CD4-positive, alpha-beta T cell treated with Interleukin-15 for 4 hours (primary cell): ENCODE measurements at places on chromosomes 16 and 17.

GRCh38 chr16:23485841-23486240 lies 24.5 kb downstream of the GGA2 start:
- no peak for DNase-seq

- DNase-seq: no peak
Observed at GRCh38 chr17:6569370-6570285, 13.3 kb upstream of the PITPNM3 start.

DNA sequence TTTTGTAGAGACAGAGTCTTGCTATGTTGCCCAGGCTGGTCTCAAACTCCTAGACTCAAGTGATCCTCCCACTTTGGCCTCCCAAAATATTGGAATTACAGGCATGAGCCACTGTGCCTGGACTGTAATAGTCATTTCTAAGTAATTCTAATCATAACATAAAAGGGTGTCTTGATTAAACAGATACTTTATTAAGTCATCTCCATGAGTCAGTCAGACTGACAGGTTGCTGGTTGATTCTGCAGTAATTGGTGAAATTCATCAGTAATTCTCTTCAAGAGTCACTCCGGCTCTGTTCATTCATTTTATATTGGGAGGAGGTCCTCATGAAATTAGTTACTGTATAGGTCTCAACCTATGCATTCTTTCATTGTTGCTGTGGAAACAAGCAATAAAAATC lies 85.6 kb downstream of the SPECC1 start:
- no peak for DNase-seq

- DNase-seq: no peak
Observed at GRCh38 chr16:50705436-50706110, 12.2 kb downstream of the NOD2 start.

- DNase-seq: no peak
Observed at GRCh38 chr17:48027322-48027981, 10.1 kb downstream of the COPZ2 start.

DNA sequence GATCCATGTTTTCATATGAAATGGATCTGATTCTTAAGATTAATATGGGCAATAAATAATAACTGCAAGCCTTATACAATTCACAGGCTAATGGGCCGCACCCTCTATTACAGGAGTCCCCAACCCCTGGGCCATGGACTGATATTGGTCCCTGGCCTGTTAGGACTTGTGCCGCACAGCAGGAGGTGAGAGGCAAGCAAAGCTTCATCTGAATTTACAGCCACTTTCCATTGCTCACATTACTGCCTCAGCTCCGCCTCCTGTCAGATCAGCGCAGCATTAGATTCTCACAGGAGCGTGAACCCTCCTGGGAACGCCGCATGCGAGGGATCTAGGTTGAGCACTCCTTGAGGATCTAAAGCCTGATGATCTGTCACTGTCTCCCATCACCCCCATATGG lies 26.8 kb downstream of the METTL16 start:
- DNase-seq: no peak

GRCh38 chr16:6091021-6091420 lies 993.4 kb upstream of the EEF2KMT start:
- no peak for DNase-seq

DNA sequence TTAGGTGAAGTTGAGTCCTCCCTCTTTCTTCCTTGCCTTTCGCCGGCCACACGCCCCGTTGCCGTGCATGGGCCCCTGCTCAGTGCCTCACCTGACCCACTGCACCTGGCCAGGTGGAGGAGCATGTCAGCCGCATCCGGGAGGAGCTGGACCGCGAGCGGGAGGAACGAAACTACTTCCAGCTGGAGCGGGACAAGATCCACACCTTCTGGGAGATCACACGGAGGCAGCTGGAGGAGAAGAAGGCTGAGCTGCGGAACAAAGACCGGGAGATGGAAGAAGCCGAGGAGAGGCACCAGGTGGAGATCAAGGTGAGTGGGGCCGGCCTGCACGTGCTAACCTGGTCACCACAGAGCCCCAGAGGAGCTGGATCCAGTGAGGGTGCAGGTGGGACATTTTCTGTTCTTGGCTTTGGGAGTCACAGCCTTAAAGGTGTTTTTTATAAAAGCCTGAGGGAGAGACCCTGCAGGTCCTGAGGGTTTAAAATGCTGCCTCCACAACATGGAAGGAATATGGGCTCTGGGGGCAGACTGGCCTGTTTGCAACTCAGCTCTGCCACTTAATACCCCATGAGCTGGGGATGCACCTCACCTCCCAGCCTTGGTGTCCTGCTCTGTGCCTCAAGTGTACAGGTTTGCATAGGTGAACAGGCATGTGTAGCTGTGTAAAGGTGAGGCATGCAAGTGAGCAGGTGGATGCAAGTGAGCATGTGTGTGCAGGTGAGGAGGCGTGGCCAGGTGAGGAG lies 12.1 kb upstream of the DBNDD1 start:
- no peak for DNase-seq

GRCh38 chr17:39738983-39739884 lies 1.5 kb downstream of the GRB7 start:
- no peak for DNase-seq

DNA sequence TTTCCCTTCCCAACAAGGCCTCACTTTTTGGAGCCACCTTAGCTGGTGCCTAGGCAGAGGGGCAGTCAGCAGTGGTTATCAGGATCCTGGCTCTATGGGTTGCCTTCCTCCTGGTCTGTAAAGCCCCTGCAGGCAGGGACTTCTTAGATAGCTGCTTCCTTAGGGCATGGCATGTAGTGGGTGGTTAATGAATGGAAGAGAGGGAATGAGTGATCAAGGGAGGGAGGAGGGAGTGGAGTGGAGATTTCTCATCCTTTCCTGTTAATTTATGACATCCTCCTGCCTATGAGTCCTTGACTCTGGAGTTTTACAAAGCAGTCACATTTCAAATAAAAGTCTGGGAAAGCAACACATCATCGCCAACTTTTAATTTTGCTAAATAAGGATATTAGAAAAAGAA lies 40.7 kb downstream of the SNX20 start:
- no peak for DNase-seq

DNA sequence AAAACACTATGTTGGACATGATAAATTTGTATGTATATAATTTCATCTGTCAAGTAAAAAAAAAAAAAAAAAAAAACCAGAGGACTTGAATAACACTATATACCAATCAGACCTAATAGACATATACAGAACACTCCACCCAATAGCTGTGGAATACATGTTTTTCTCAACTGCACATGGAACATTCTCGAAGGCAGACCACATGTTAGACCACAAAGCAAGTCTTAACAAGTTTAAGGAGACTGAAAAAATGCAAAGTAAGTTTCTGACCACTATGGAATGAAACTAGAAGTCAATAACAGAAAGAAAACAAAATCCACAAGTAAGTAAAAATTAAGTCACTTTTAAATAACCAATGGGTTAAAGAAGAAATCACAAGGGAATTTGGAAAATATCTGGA lies 8.4 kb upstream of the CNTNAP4 start:
- DNase-seq: no peak

DNA sequence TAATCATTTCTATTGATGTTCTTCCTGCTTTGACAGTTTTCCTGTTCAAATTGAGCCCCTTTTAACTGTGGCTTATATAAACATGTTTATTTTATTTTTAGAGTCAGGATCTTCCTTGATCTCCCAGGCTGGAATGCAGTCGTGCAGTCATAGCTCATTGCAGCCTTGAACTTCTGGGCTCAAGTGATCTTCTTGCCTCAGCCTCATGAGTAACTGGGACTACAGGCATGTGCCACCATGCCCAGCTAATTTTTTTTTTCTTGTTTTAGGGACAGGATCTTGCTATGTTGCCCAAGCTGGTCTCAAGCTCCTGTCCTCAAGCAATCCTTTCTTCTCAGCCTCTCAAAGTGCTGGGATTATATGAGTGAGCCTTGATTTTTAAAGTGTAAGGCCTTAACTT lies 14.7 kb downstream of the PHKB start:
- DNase-seq: no peak

- no peak for DNase-seq
Observed at GRCh38 chr16:6926341-6926740, 406.3 kb upstream of the RBFOX1 start.

- DNase-seq: no peak
Observed at GRCh38 chr17:49156256-49156655, 23.7 kb downstream of the B4GALNT2 start.

DNA sequence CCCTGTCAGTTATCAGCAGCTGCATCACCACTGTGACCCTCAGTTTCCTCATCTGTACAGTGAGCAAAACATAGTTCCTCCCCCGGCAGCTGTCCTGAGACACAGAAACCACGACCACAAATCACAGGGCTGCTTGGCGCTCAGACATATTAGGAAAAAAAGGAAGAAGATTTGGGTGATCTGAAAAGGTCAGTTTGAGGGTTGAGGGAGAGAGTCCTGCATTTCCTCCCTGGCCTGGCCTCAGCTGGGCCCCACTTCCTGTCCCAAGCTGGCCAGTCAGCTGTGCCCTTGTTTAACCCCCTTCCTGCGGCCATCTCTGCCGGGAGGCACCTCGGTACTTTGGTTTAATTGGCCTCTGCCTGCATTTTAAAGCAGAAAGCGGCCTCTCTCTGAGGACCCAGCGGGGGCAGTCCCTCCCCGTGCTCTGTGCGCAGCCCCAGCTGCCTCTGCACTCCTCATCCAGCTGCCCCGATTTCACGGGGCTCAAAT lies 24.0 kb upstream of the CIBAR2 start:
- no peak for DNase-seq

DNA sequence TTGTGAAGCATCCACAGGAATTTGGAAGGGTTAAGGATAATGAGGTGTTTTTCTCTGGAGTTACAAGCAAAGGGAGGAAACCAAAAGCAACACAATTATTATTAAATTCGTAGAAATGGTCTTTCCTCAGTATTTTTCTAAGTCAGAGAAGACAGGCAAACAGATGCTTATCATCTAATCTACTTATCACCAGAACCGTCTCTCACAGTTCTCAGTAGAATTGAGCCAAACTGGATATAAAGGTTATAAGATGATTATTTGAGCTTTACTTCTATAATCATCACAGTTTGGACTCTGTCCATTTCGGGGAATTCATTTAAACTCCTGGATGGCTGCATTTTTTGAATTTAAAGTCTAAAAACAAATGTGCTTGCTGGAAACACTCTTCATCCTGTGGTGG lies 245.0 kb downstream of the KCNJ2 start:
- no peak for DNase-seq

DNA sequence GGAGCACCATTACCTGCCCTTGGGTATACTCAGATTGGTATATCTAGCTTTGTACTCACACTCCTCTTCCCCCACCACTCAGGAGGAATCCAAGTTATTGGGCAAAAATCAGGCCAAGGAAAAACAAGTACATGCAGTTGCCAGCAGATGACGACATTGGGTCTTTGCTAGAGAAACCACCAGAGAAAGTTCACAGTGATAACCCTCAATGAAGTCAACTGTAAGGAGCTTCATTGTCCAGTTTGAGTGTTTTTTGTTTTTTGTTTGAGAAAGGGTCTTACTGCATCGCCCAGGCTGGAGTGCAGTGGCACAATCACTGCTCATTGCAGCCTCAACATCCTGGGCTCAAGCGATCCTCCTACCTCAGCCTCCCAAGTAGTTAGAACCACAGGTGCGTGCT lies 34.6 kb upstream of the TOX3 start:
- DNase-seq: no peak

DNA sequence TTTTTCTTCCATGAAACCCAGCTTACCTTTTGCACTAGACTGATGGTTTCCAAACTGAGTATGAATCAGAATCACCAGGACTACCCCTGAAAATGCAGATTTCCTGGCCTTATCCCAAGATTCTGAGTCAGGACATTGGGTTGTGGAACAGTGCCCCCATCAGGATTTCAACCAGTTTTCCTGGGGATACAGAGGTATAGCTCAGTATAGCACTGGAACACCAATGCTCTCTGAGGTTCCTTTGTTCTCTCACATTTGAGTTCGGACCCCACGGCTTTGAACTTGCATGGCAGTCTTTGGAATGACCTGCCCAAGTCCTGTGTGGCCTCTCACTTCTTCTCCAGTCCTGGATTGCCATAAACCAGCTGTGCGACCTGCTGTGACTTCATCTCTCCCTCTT lies 12.8 kb upstream of the CCL8 start:
- DNase-seq: no peak

DNA sequence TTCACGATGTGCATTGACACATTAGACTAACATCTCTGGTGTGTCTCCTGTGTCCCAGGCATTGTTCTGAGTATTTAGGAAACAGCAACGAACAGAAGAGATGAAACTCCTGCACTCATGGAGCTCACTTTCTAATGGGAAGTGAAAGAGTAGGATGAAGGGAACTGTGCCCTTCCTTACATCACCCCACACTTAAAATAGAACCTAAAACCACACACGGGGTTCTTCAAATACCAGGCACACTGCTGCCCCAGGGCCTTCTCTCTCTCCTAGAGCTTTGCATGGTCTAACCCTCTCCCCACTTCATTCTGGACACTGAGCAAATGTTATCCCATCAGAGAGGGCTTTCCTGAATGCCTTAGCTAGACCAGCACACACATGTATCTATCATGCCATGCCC lies 33.7 kb downstream of the TRIM25 start:
- no peak for DNase-seq

- peak; percentile 34 for DNase-seq
Observed at GRCh38 chr17:78890498-78890897, 12.5 kb downstream of the CEP295NL start.

DNA sequence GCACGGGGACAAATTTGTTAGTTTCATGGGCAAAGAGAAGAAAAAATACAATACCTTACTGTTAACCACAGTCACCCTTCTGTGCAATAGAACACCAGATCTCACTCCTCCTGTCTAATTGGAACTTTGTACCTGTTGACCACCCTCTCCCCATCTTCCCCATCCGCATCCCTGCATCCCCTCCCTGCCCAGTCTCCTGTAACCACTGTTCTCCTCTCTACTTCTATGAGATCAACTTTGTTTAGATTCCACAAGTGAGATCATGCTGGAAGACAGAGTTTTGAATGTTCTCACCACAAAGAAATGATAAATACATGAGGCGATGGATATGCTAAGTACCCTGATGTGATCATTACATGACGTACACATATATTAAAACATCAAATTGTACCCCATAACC lies 47.7 kb downstream of the CLEC16A start:
- DNase-seq: no peak

- no peak for DNase-seq
Observed at GRCh38 chr17:36850790-36851189, 86.5 kb upstream of the LHX1 start.

GRCh38 chr16:77443357-77444146 lies 8.7 kb upstream of the ADAMTS18 start:
- DNase-seq: no peak

DNA sequence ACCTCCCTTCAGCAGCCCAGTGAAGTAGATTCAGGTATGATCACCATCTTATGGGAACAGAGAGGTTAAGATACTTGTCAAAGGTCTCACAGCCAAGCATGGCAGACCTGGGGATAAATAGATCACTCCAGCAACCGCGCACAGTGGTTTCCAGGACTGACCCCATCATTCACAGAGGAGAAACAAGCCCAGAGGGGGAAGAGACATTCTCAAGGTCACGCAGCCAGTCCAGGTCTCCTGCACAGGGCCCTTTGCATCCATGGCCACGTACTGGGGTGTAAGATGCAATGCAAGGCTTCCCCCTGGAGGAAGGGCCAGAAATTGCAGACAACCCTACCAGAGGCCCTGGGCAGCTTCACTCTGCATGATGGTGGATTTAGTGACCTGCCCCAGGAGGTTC lies 19.9 kb downstream of the TLE7 start:
- DNase-seq: peak; percentile 19

GRCh38 chr17:31058976-31059375 lies 35.8 kb upstream of the NF1 start:
- no peak for DNase-seq
